ENCODE measurements at places on chromosomes 11 and 22. TPM values are rescaled to one million over a fixed set of nuclear protein-coding genes. Genes with fewer than 3 reads are reported as not detected.

Gene CDC42EP2
- 8.4 TPM for polyA plus RNA-seq

Gene SERPIND1
- 0.19 TPM for polyA plus RNA-seq

Gene KCNJ1
- polyA plus RNA-seq: not detected

Gene ELF5
- 38.8 TPM for polyA plus RNA-seq
